ENCODE measurements at places on chromosomes 4 and X. TPM values are rescaled to one million over a fixed set of nuclear protein-coding genes. Genes with fewer than 3 reads are reported as not detected.
A peak's percentile ranks its signal among the peaks of the same experiment; 100 is the strongest.

- H3K4me1 ChIP-seq: peaks cover 18% of the 10 kb centered on the region
- no peaks in the 10 kb centered on the region for H3K36me3 ChIP-seq
- no peak overlapping the region for H3K27ac ChIP-seq
- no peak overlapping the region for H3K4me3 ChIP-seq
These were observed 377.3 kb downstream of the GASK1B start for GRCh38 chr4:157795495-157795894.

ARX gene
- not detected for total RNA-seq

DNA sequence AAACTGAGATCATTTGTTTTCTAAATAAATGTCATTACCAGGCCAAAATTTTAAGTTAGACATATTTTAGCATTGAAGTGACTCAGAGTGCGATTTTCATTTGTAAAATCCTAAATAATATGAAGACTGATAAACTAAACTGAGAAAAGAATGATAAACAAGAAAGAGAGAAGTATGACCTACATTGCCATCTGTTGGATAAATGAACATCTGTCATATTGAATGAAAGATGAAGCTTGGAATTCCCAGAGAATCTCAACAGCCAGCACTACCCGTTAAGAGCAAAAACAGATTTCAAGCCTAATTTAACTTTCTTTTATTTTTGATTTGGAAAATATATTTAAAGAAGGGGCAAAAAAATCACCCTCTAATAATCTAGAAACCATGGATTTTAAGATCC lies 591.0 kb upstream of the ATOH1 start:
- no peak for DNase-seq
- 0 out of 2 replicates have a peak, but pooled peaks cover 7% of the 10 kb centered on the region for H3K4me1 ChIP-seq

DNA sequence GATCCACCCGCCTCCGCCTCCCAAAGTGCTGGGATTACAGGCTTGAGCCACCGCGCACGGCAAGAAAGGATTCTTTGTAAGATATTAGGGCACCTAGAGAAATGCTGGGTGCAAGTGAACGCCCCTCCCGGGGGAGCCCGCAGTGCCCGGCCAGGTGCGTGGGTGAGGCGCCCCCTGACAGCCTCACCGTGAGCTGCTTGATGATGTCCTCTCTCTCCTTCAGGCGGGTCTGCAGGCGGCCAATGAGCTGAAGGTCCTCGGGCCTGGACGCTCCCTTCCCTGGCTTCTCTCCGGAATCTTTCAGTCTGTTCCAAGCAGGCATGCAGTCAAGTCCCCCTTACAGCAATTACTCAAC lies 21.9 kb downstream of the MED28 start:
- H3K4me3 ChIP-seq: no peak overlapping the region
- no peaks in the 10 kb centered on the region for H3K4me1 ChIP-seq
- peaks cover 24% of the 10 kb centered on the region for H3K36me3 ChIP-seq
- no peak for DNase-seq
- peak overlapping the region; percentile 81 for H3K27ac ChIP-seq
- H3K27me3 ChIP-seq: no peaks in the 10 kb centered on the region

BEX1 gene
- 74.7 TPM for total RNA-seq

HSD17B13 gene
- not detected for total RNA-seq

DNA sequence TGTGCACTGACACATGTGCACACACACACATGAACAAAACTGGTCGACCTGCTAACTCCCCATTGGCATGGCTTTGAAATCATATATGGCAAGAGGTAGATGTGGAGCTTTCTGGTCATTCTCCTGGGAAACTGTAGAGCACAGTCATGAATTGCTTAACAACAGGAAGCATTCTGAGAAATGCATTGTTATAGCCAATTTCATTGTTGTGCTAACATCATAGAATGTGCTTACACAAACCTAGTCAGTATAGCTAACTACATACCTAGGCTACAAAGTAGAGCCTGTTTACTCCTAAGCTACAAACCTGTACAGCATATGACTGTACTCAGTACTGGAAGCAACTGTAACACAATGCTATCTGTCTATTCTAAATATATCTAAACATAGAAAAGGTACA lies 134.2 kb upstream of the SH3RF1 start:
- H3K27me3 ChIP-seq: no peaks in the 10 kb centered on the region
- H3K4me3 ChIP-seq: no peak overlapping the region
- H3K27ac ChIP-seq: 0 out of 2 replicates have a peak overlapping the region, but pooled peaks have one; percentile 24

DNA sequence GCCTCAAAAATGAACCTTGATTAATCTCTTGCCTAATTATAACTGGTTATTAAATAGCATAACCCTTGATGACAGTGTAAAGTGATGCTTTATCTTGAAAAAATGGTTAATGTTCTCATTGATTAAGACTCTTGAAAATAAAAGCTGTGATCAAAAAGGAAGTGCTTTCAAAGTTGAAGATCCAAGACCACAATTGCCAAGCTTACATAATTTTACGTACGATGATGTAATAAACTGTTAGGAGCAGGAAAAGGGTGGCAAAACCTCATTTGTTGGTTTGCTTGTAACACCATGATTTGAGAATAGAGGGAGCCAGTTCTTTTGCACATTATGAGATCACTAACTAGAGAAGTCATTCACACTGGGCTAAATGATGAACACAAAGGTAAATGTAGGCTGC lies 322.2 kb downstream of the ADGRL3 start:
- H3K27ac ChIP-seq: no peak overlapping the region
- DNase-seq: no peak
- H3K36me3 ChIP-seq: no peaks in the 10 kb centered on the region

- DNase-seq: no peak
- H3K4me1 ChIP-seq: peaks cover 8% of the 10 kb centered on the region
- no peaks in the 10 kb centered on the region for H3K36me3 ChIP-seq
- no peaks in the 10 kb centered on the region for H3K27me3 ChIP-seq
- no peak overlapping the region for H3K4me3 ChIP-seq
- no peak overlapping the region for H3K27ac ChIP-seq
These were observed 12.1 kb downstream of the SUPT20HL2 start for GRCh38 chrX:24301806-24302205.

- no peak for DNase-seq
- no peaks in the 10 kb centered on the region for H3K4me1 ChIP-seq
- H3K27ac ChIP-seq: no peak overlapping the region
These were observed 433.9 kb upstream of the ATOH1 start for GRCh38 chr4:93394545-93395081.

- H3K4me1 ChIP-seq: no peaks in the 10 kb centered on the region
- no peaks in the 10 kb centered on the region for H3K27me3 ChIP-seq
- H3K36me3 ChIP-seq: no peaks in the 10 kb centered on the region
- no peak overlapping the region for H3K27ac ChIP-seq
These were observed 5.3 kb upstream of the OTC start for GRCh38 chrX:38347136-38347535.

PNMA5 gene
- total RNA-seq: 0.49 TPM

GRCh38 chr4:5996641-5997040 lies 21.6 kb downstream of the C4orf50 start:
- H3K4me1 ChIP-seq: no peaks in the 10 kb centered on the region
- H3K36me3 ChIP-seq: no peaks in the 10 kb centered on the region
- H3K4me3 ChIP-seq: no peak overlapping the region
- no peak overlapping the region for H3K27ac ChIP-seq
- no peak for DNase-seq
- no peaks in the 10 kb centered on the region for H3K27me3 ChIP-seq

DNA sequence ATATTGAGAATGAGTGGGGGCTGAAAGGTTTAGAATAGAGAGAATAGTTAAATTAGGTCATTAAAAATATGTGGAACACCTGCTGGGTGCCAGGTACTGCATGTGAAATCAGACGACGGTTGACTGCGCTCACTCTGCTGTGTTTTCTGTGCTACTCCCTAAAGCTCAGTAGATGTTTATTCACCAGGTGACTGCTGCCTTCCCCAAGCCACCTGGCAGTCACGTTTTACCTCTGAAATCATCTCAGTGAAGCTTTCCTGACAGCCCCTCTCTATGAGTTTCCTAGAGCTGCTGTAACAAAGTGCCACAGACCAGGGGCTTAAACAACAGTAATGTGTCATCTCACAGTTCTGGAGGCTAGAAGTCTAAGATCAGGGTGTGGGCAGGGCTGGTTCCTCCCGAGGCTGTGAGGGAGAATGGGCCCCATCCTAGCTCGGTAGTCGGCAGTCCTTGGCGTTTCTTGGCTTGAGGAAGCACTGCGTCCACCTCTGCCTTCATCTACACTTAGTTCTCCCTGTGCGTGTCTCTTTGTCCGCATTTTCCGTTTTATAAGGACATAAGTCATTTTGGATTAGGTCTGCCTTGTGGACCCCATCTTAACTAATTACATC lies 25.3 kb downstream of the ADD1 start:
- H3K27me3 ChIP-seq: no peaks in the 10 kb centered on the region
- no peak for DNase-seq
- H3K36me3 ChIP-seq: no peaks in the 10 kb centered on the region
- H3K4me3 ChIP-seq: peak overlapping the region; percentile 41
- H3K27ac ChIP-seq: peak overlapping the region; percentile 92

NLGN4X gene
- total RNA-seq: 86.8 TPM

LDOC1 gene
- total RNA-seq: 12.4 TPM

GRCh38 chr4:127219232-127219631 lies 413.5 kb upstream of the INTU start:
- H3K27me3 ChIP-seq: no peaks in the 10 kb centered on the region
- DNase-seq: no peak
- no peaks in the 10 kb centered on the region for H3K4me1 ChIP-seq
- H3K4me3 ChIP-seq: no peak overlapping the region
- no peak overlapping the region for H3K27ac ChIP-seq

- H3K4me1 ChIP-seq: no peaks in the 10 kb centered on the region
- no peaks in the 10 kb centered on the region for H3K36me3 ChIP-seq
- DNase-seq: peak; percentile 36
- H3K4me3 ChIP-seq: no peak overlapping the region
- no peaks in the 10 kb centered on the region for H3K27me3 ChIP-seq
- H3K27ac ChIP-seq: no peak overlapping the region
These were observed 39.7 kb downstream of the CLDN2 start for GRCh38 chrX:106959901-106960300.

PDZD4 gene
- total RNA-seq: 194 TPM

DNA sequence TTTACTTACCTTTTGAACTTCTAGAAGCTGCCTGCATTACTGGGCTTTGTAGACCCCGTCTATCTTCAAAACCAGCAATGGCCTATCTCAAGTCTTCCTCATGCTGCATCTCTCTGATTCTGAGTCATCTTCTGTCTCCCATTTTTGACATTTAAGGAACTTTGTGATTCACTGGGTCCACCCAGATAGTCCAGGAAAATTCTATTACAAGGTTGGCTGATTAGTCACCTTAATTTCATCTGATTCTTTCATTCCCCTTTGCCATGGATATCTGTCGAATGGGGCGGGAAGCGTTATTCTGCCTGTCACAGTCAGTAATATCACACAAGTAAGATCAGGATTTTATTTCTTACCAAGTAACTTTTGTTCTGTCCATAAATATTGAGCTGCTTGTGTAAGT lies 618.0 kb downstream of the CCSER1 start:
- no peaks in the 10 kb centered on the region for H3K36me3 ChIP-seq
- no peaks in the 10 kb centered on the region for H3K27me3 ChIP-seq
- H3K4me1 ChIP-seq: no peaks in the 10 kb centered on the region
- H3K27ac ChIP-seq: no peak overlapping the region
- no peak overlapping the region for H3K4me3 ChIP-seq

GRCh38 chrX:96373047-96373355 lies 311.6 kb upstream of the DIAPH2 start:
- H3K27ac ChIP-seq: no peak overlapping the region
- H3K27me3 ChIP-seq: no peaks in the 10 kb centered on the region
- H3K4me1 ChIP-seq: no peaks in the 10 kb centered on the region
- no peak overlapping the region for H3K4me3 ChIP-seq
- DNase-seq: no peak

DNA sequence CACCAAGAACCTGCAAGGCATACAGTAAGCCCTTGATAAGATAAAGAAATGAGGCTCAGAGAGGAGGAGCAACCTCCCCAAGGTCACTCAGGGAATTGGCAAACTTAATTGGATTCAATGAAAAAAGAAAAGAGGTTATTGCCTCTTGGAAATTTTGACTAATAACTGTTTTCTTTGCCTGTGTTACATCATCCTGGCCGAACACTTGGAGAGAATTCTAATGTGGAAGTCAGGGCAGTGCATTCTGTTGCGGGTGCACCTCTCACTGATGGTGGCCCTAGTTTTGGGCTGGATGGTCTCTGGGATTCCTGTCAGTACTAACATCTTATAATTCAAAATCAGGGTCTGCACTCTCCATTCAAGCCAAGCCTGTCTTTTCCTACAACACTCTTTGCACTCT lies 186.2 kb upstream of the BCOR start:
- H3K27ac ChIP-seq: no peak overlapping the region
- no peak for DNase-seq
- H3K4me3 ChIP-seq: no peak overlapping the region
- no peaks in the 10 kb centered on the region for H3K36me3 ChIP-seq

KLHL8 gene
- total RNA-seq: 7.2 TPM

ETDB gene
- not detected for total RNA-seq

CACNA1F gene
- 0.90 TPM for total RNA-seq

GRCh38 chrX:95291561-95291960 lies 1393.1 kb upstream of the DIAPH2 start:
- DNase-seq: no peak
- H3K36me3 ChIP-seq: no peaks in the 10 kb centered on the region
- no peaks in the 10 kb centered on the region for H3K4me1 ChIP-seq
- no peak overlapping the region for H3K27ac ChIP-seq

Data from GM23338 (cell line).